ENCODE measurements at places on chromosomes 1 and 21. TPM values are rescaled to one million over a fixed set of nuclear protein-coding genes. Genes with fewer than 3 reads are reported as not detected.

GRCh38 chr1:241749945-241750695 is 97.9 kb upstream of the EXO1 start:
- DNase-seq: no peak

DNA sequence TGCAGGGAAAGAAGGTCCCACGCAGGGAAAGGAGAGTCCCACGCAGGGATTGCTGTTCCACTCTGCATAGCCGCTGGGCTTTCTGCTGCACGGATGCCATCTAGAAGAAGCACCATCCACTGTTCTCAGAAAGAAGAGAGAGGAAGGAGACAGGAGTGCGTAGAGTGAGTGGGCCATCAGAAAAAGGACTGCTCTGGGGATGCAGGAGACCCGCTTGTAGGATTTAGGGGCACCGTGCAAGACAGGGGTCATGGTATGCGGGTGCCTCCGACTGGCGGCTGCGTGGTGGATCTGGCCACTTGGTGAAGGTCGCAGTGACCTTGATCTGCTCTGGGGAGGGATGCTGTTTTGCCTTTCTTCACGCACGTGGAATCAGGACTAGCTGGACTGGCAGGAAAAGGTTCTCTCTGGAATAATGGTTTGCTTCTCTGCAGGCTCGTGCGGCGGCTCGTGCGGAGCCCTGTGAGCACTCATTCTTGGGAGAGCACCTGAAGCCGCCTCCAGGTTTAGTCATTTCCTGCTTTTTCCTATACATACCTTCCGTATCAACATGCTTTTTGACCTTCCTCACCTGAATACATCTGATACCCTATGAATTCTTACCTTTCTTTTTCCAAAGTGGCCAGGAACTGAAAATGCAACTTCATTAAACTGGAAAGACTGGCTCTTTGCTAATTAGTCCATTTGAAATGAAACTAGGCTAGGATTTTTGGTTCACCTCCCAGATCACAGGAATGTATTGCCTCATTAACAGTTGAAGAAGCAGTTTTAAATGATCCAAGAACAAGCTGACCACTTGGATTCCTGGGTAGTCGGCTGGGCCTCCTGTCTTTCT is 181.6 kb downstream of the KIF26B start:
- no peak for DNase-seq

- no peak for DNase-seq
Observed at GRCh38 chr21:15061279-15061678, 3.5 kb downstream of the NRIP1 start.

- DNase-seq: no peak
Observed at GRCh38 chr1:99726818-99727217, 39.6 kb downstream of the FRRS1 start.

DNA sequence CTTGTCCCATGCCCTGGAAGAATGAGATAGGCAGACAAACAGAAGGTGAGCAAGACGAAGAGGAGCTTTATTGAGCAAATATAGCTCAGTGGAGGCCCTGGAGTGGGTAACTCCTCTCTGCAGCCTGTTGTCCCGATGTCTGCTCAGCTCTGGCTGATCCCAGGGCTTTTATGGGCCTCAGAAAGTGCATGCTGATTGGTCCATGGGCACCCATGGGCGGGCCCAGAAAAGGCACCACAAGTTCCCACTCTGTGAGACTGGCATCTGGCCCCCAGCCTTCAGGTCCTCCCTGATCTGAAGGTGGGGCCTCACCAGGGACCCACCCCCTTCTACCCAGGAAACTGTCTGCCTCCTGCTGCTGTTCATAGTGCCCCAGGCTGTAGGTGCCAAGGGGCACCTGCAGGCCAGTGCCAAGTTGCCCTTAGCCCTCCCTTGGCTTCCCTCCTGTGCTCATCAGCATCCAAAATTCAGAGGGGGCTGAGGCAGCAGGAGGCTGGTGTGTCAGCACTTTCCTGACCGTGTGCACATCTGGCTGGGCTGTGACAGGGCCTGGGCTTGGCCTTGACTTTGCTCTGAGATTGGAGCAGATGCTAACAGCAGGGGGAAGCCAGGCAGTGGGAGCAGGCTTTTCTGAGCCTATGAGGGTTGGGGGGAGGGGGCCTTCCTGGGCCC is 35.4 kb downstream of the ACTL8 start:
- DNase-seq: no peak

GRCh38 chr1:162633081-162633762 is 958 bp downstream of the DDR2 start:
- DNase-seq: no peak

DNA sequence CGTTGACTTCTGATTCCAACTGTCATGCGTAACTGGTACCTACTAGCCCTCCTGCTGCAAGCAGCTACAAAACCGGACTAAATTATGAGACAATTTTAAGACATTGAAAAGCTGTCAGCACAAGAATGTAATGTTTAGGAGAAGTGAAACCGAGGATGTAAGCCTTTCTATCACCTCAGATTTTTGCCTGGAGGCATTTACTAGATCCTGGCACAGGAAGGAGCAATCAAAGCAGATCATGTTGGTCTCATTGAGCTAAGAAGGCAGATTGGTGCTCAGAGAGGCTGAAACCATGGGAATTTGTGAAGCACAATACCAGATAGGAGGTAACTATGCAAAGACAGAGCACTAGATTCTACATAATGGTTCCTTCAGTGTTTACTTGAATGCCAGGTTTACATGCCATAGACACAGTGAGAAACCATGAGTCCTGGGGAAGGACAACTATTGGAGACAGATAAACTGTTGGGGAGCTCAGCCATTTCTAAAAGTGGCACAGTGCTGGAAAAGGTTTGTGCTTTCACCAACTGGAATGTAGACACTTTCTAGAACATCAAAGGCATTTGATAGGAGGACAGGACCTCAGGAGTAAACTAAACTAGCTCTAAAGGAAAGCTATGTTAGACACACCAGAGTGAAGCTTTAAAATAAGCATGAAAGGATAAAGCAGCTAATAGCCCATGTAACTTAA is 179.4 kb downstream of the LYPLAL1 start:
- no peak for DNase-seq

GRCh38 chr21:42892582-42892930 is 553 bp upstream of the NDUFV3 start:
- DNase-seq: no peak

DNA sequence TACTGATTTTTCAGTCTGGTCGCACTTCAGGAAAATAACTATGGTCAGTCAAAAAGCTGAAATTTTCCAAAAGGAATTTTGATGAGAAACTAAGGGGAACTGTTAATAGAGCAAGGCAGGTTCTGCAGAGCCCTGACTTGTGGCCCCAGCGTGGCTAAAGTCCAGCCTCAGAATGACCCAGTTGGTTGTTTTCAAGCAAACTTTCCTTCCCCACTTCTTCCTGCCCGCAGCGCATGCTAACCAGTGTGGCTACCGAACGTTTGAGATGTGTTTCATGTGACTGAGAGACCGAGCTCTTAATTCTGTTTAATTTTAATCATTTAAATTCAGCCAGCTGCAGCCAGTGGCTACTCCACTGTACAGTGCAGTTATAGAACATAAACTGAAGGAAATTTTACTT is 6.2 kb upstream of the IL10RB start:
- DNase-seq: no peak

DNA sequence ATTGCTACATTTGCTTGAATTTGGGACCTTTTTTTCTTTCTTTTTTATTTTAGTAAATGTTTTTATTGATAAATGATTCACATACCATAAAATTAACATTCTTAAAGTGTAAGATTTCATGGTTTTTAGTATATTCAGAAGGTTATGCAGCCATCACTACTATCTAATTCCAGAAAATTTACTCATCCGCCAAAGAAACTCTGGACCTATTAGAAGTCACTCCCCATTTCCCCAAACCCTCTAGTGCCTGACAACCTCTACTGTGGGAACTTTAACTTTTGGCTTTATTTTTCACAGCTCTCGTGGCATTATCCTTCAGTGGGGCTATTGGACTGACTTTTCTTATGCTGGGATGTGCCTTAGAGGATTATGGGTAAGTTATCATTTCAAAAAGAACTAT is 4.5 kb downstream of the LEPR start:
- no peak for DNase-seq

GRCh38 chr21:30674312-30674711 is 31.6 kb downstream of the KRTAP20-3 start:
- DNase-seq: no peak

The NBPF10 gene
- total RNA-seq: 0.63 TPM

The SH3BGR gene
- 4.8 TPM for total RNA-seq

The FMN2 gene
- total RNA-seq: 2.1 TPM

The HUNK gene
- 7.0 TPM for total RNA-seq

Data from WTC11 (cell line).